ENCODE measurements at places on chromosomes 3 and 15.

DNA sequence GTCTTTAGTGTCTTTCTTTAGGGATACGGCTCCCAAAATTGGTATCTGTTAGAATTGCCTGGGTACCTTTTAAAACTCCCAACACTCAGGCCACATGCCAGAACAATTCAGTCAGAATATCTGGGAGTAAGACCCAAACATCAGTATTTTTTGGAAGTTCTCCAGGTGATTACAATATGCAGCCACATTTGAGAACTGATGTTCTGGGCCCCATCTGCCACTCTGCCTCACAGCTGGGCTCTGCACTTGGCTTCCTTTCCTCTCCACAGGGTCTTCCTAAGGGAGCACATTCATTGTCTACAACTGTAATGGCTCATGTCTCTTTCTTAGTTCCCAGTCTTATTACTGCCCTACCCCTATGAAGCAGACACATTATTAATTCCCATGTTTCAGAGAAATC, 394.5 kb downstream of the MFSD1 start:
- DNase-seq, result no peak

GRCh38 chr3:14404186-14404585, 1.8 kb downstream of the SLC6A6 start:
- DNase-seq, result no peak

DNA sequence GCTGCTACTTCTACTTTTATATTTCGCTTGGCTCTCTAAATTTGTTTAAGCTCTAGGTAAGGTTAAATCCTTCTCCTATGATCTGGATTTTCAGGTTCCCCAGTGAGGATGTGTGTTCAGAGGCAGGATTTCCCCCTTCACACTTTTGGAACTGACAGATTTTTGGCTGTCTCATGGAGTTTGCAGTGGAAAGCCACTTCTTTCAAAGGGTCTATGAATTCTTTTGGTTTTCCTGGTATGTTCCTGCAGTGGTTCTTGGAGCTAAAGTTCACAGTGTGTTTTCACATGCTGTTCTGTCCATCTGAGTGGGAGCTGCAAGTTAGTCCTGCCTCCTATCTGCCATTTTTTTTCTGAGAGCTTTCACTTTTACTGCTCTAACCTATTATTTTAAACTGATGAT, 21.6 kb upstream of the TIGIT start:
- DNase-seq, result no peak

- no peak for DNase-seq
These were observed 84.4 kb downstream of the CMSS1 start for GRCh38 chr3:99902091-99902490.

GRCh38 chr15:98123834-98124233, 163.3 kb downstream of the ARRDC4 start:
- DNase-seq, result peak; percentile 55

DNA sequence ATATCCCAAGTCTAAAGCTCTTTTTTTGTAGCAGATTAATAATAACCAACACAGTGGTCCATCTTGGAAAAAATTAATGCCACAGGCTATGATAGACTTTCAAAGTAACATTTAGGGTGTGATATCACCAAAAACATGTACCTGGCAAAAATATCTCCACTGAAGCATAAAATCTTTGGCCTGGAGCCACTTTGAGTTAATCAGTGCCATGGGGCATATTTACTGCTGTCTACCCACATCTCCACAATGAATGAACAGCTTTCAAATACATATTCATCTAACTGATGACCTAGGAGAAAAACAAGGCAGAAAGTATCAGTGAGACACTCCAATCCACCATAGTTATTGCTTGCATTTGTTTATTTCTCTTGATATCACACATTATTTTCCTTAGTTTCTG, 296.0 kb upstream of the MDFIC2 start:
- DNase-seq, result no peak

DNA sequence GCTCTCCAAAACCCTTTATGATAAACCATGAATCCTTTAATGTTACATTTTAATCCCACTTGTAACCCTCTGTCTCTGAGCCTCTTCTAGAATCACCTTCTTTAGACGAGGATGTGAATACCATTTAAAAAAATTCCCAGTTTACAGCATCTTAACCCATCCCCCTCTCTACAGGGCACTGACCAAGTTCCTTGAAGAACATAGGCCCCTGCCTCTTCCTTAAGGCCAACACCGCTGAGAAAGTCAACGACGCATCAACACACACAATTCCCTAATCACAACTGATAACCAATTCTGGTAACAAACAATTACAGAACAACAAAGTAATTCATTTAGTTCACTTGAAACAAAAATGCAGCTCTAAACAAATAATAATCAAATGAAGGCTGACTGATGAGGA, 130.3 kb downstream of the DLG1 start:
- no peak for DNase-seq

DNA sequence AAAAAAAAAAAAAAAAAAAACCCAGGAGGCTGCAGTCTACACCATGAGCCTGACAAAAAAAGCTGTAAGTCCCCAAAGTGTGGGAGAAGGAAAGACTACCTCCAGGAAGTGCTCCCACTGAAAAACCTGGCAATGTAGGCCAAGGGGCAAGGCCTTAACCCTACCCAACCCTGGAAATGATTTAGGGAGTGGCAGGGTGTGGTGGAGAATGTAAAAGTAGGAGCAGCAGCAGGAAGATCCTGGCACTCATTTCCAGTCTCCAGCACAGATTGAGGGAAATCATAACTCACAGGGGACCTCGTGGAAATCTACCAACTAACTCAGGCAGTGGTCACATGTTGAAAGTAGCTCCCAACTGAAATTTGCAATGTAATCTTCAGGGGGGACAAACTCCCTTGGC, 839.5 kb downstream of the EPHA3 start:
- no peak for DNase-seq

DNA sequence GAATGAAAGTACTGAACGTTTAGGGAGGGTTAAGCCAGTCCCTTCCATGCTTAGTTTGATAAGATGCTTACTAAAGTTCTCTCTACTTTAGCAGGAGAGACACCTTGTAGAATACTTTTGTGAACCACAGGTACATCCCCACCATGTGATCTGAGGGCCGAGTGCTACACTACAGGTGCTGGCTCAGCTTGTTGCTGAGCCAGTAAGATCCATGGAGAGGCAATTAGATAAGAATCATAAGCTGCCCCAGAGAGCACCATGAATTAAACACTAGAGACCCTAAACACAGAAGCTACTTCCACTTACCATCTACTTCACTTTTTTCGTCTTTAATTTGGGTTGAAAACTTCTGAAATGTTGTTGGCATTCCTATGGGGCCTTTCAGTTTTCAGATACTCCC, 70.5 kb upstream of the GOLGA8B start:
- DNase-seq, result no peak

DNA sequence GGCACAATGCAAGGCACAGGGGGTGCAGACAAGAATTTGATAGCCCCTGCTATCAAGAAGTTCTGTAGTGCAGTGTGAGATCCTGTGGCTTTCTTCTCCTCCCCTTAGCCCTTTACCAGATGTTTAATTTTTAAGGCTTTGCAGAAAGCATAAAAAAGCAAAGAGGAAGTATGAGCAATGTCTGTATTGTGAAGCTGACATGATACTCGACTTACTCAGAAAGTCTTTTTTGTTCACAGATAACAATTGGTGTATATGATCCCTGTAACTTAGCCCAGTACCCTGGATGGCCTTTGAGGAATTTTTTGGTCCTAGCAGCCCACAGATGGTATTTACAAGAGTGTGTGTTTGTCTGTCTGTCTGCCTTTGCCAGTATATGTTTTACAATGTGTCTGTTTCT, 58.9 kb downstream of the ATG7 start:
- peak; percentile 10 for DNase-seq

- no peak for DNase-seq
These were observed 78.0 kb downstream of the BBX start for GRCh38 chr3:107600780-107601179.

- no peak for DNase-seq
These were observed 189.1 kb downstream of the DCLK3 start for GRCh38 chr3:36575241-36575640.

DNA sequence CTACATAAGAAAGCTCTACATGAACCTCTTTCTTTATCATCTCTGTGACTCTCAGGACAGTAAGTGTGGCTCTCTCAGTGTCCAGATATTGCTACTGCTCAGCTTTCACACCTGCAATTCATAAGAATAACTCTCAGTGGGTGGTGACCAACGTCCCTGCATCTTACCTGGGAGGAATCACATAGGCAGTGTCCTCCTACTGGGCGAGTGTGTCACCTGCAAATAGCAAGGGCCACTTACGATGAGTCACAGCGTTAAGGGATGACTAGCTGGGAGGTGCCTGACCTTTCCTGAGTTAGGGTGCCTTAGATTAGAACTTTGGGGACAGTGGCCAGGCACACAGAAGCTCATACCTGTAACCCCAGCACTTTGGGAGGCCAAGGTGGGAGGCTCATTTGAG, 90.8 kb upstream of the C3orf80 start:
- DNase-seq, result no peak

- DNase-seq, result peak; percentile 31
These were observed 65.2 kb downstream of the MYLK start for GRCh38 chr3:123818921-123819429.

- DNase-seq, result no peak
These were observed 1135.7 kb downstream of the IGSF11 start for GRCh38 chr3:117898722-117899522.

DNA sequence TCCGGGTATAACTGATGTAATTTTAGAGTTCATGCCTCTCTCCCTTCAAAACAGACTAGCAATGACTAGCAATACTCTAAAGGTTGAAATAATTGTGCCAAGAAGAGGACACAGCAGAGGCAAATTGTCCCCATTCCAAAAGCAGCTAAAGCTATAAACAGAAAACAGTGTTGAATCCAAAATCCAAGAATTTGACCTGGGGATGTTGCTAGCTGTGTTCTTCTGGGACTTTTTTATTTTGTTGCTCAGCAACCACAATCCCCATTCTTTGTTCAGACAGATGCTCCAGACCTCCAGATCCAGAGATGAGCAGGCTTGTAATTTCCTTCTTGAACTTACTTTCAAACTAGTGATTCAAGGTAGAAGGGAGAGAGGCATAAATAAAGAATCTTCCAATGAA, 191.5 kb downstream of the FOXB1 start:
- no peak for DNase-seq

DNA sequence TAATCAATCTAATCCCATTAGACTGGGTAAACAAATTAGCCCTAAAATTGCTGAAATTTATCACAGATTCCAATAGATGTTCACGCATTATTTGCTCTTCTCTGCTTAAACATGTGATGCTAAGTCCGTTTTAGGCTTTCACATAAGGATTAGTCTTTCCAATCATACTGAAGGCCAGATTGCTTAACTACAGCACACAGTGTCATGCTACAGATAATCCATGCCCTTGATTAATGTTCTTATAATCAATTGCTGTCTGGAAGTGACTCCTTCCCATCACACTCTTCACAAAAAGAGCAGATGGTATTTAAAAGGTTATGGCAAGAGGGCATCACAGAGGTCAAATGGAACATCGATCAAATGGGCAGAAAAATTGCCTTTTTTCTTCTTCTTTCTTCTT, 471.5 kb upstream of the ROBO1 start:
- DNase-seq, result no peak

DNA sequence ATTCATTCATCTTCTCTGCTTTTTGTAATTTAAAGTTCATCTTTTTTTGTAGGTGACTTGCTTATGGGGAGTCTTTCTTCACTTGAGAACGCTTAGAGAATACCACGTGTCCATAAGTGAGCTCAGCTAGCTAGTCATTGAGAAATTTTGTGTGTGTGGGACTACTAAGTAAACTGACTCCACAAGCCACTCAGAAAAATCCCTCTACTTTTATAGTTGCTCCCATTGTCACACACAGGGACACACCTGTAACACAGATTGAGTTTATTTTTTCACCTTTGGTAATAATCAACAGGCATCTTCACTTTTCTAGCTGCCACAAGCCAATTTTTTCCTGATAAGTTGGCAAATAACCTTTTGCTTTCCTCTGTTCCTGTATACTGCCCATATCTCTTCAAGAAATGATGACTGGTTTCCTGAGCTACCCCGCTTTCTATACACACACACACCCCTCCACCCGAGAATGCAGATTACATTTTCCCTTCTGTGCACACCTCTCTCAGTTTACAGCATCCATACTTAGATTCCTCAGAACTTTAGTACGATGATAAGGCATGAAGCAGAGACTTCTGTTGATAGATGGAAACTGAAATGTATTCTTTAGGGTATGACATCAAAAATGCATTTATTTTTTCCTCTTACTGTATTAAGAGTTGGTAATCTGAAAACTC, 4.6 kb downstream of the TSC22D2 start:
- peak; percentile 40 for DNase-seq

DNA sequence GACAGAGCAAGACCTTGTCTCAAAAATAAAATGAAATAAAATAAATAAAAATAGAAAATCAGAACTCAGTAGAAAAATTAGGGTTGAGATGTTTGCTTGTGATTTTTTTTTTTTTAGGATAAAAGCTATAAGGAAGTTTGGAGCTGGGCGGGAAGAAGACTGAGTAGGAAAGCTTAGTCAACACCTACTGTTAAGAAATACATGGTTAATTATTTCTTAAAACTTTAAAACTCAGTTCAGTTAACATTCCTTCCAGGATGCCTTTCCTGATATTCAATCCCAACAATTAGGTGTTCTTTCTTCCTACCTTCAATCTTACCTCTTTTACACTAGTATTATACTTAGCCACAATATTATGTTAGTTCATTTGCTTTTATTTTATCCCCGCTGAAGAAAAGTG, 246.2 kb downstream of the LSAMP start:
- DNase-seq, result no peak

DNA sequence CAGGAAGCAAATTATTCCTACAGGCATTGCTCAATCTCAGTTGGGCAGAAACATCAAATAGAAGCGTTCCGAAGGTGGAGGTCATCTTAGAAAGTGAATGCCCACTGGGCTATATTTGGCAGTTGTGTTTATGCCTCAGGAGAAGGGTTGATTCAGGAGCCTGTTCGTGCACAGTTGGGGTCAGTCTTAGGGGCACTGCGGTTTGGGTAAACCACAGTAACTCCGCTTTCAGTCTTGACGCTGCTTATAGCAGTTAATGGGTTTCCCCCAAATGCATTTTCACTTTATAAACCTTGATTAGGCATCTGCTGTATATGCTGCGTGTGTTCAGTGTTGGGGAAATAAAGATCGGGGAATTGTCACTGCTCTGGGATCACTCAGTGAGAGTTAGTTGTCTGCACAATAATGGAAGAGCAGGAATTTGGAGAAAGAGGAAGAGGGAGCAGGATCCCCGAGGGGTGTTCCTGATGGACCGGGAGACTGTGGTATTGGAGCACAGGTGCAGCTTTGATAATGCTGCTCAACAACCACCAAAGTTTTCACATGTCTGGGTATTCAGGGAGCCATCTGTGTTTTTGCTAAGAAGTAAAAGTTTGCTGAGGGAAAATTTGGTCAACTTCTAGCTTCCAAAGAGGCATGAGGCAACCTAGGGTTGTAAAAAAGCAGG, 124.3 kb upstream of the EIF1B start:
- no peak for DNase-seq

- DNase-seq, result no peak
These were observed 1.3 kb downstream of the DGKG start for GRCh38 chr3:186360779-186361178.

All from AG08395 (cell line).